ENCODE measurements at places on chromosomes 2 and 18.

GRCh38 chr2:232368311-232368731 is 10.2 kb upstream of the ALPP start:
- DNase-seq, result no peak

- DNase-seq, result no peak
Measured at GRCh38 chr18:59971871-59972428, 72.2 kb downstream of the PMAIP1 start.

- no peak for DNase-seq
Measured at GRCh38 chr2:26465266-26465925, 12.5 kb downstream of the OTOF start.

DNA sequence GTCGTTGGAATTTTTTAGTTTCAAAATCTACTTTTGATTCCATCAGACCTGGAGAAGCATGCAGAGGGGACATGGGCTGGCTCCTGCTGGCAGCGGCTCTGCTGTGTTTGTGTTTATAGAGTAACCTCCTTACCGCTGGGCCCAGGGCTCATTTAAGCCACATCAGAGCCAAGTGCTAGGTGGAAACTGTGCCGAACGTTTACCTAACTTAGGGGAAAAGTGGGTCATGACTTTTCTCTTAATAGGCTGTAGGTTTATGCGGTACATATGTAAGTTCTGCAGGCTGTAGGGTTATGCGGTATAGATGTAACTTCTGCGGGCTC is 17.7 kb downstream of the CNDP2 start:
- DNase-seq, result no peak

GRCh38 chr2:121902171-121902591 is 146.7 kb downstream of the TSN start:
- DNase-seq, result no peak

- DNase-seq, result no peak
Measured at GRCh38 chr2:208990716-208991115, 433.1 kb upstream of the MAP2 start.

GRCh38 chr2:110863726-110864125 is 131.4 kb downstream of the ACOXL start:
- DNase-seq, result no peak

DNA sequence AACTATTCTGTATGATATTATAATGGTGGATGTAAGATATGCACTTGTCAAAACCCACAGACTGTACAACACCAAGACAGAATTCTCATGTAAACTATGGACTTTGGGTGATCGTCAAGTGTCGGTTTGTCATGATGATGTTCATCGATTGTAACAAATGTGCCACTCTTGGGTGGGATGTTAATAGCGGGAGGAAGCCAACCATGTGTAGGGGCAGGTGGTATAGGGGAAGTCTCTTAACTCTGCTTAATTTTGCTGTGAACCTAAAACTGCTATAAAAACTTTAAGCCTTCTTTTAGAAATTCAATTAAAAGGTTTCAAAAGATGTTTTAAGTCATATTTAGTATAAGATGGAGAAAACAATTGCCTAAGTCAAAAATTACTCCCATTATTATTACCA is 139.0 kb downstream of the ANKRD44 start:
- no peak for DNase-seq

GRCh38 chr2:38016219-38016618 is 59.7 kb downstream of the CYP1B1 start:
- DNase-seq, result no peak

DNA sequence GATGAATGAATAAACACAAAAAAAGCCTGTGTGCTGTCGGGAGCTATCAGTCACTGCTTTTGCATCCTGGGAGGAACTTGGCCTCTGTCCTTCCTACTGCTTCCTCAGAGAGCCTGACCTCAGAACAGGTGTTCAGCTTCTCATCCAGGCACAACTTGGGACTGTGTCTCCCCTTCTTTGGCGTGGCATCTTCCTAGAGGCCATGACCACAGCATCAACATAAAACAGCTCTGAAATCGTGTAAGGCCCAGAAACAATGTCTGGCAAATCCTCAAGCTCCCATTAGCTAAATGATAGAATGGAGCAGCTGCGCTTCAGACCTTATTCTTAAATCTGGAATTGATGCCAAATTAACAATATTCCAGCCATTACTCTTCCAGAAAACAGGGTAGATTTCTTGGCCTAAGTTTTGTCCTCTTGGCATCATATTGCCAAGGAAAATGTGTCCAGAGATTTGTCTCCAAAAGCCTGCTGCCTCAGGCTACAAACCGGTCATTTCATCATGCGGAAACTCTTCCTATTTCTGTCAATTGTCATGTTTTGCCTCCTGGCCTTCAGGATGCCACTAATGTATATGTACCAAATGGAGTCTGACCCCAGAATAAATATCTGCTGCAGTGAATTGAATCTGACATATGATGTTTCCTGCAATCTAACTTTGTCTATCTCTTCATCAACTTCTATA is 53.2 kb upstream of the RAB27B start:
- no peak for DNase-seq

DNA sequence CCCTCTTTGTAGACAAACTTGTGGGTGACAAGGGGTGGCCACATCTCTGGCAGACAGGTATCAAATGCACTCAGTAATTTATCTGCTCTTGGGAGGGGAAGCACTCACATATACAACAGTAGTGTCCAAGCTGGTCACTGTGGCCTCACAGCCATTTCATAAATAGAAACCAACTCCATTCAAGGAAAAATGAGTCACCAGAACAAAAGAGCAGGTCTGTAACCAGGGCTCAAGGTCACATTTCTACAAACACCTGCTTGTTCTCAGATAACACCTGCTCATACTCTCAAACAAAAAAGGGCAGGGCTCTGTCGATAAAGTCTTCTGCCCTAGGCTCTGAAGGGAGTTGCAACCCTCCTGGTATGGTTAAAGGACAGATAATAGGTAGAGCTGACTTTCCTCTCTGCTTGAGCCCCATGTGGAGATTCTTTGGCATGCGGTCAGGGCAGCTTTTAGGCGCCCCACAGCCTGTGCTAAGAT is 459.0 kb downstream of the BCL11A start:
- no peak for DNase-seq

DNA sequence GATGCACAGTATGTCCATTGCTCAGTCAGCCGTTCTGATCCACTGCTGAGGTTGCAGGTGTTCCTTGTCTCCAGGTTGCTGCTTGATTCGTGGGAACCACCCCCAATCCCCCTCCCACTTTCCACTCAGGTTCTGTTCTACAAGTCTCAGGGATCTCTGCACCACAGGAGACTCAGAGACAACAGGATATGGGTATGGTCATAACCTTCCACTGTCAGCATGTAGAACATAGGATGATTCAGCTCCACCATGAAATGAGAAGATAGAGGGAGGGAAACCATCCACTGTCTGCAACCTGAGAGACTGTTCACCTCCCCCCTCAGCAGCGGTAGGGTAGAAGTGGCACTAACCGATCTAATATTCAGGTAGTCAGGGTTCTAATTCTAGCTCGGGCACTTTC is 19.0 kb upstream of the KLF7 start:
- no peak for DNase-seq

DNA sequence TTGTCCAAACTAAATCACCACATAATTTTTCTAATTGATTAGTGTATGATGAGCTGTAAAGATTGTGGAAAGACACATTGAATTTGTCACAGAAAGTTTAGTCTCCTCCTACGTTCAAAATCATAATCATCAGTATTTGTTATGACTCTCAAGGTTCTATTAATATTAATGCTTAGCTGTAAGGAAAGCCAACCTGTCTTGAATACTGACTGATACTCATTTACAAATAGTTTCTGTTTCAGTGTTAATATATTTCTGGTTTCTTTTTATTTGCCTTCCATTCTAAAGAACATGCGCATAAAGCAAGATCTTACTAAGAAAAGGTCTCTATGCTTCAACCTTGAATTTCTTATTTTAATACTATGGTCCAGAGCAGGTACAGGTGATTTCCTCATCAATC is 55.1 kb downstream of the CPS1 start:
- no peak for DNase-seq

DNA sequence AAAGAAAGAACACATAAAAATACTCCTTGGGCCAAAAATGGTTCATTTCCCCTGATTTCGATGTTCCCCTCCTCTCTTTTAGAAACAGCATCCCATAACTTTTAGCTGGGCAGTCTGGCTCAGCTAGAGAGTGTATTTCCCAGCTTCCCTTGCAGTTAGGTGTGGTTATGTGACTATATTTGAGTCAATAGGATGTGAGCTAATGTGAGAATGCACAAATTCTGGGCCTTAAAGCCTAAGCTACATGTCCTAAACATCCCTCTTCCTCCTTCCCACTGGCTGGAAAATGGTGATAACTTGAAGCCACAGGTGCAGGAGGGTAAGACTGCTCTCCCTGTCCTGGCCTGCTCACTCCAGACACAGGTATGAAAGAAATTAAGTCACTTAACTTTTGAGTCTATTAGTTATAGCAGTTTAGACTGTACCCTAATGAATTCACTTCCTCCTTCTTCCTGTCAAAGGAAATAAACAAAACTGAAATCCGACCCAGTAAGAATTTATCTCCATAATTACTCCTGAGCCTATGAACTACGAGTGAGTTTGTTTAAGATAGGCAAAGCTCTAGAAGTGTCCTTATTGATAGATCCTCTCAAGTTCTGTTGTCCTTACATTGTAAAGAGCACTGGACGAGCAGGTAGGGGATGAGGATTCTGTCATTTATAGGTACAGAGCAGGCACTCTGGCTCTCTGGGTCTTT is 177.6 kb downstream of the MTX2 start:
- DNase-seq, result no peak

DNA sequence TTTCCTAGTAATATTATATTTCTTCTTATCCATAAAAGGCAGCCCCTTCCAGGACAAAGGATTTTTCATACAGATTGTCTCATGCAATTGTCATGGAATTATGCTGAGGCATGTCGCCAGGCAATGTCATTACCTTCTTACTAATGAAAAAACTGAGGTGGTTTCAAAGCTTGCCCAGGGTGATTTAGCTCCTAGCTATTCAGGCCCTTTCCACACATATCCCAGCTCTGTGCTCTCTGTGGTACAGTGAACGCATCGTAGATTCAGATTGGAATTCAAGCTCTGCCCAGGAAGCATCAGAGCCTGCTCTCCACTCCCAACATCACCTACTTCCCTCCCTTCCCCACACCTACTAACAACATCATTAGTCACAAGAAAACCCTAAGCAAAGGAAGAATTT is 60.1 kb downstream of the ATP8B1 start:
- DNase-seq, result no peak

DNA sequence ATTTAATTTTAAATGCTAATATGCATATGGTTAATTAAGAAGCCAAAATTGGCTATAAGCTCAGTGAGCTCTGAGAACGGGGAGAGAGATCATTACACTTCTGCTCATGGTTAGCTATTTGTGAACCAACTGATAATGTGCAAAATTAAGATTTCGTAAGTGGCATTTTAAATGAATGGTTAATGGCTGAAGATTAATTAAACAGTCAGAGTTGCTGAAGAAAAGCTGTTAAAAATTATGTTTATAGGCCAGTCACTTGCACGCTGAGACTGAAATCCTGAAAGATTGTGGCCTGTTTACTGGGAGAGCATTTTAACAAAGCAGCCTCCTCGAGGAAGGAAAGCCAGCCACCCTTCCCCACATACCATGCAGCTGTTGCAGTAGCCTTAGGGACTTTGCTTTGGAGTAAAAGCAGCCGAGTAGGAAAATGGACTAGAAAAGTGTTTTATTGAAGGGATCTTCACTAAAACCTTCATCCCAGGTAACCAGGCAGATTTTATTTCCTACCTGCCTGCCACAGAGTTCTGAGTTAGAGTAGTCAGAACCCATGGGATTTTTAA is 218.8 kb upstream of the NRP2 start:
- DNase-seq, result no peak

DNA sequence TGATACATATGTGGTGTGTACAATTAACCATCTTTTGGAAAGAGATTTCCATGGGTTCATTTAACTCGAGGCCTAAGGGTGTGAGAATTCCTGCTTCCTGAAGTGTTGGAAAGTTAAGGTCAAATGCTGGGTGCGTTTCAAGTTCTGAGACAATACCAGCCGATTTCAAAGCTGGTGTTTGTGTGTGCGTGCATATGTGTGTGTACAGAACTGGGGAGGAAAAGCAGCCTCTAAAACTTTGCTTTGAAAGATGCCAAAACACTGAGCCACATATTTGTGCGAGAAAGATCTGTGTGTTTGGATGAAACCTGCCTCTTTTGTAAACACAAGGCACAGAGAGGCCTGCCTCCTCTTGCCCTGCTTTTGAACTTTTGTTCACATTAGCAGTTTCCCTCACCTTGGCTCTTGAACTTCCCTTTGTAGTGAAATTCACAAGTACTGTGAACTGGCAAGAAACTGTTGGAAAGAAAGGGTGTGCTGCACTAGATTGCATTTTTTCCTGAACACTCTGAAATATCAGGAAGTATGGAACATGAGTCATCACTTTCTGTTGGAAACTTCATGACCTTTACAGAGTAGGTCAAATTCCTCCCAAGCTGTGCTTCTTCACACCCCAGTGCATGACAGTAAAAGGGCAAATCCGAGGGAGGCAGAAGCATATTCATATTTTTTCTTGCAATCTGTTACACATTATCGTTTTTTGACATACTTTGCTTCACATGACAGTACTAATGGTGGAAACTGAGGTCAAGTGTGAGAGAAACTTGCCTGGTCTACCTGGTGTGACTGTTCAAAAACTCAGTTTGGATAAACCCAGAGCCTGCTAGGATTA is 20.0 kb upstream of the CAVIN2 start:
- DNase-seq, result peak; percentile 23

GRCh38 chr2:170812710-170813600 is 3.7 kb upstream of the GAD1 start:
- DNase-seq, result no peak

DNA sequence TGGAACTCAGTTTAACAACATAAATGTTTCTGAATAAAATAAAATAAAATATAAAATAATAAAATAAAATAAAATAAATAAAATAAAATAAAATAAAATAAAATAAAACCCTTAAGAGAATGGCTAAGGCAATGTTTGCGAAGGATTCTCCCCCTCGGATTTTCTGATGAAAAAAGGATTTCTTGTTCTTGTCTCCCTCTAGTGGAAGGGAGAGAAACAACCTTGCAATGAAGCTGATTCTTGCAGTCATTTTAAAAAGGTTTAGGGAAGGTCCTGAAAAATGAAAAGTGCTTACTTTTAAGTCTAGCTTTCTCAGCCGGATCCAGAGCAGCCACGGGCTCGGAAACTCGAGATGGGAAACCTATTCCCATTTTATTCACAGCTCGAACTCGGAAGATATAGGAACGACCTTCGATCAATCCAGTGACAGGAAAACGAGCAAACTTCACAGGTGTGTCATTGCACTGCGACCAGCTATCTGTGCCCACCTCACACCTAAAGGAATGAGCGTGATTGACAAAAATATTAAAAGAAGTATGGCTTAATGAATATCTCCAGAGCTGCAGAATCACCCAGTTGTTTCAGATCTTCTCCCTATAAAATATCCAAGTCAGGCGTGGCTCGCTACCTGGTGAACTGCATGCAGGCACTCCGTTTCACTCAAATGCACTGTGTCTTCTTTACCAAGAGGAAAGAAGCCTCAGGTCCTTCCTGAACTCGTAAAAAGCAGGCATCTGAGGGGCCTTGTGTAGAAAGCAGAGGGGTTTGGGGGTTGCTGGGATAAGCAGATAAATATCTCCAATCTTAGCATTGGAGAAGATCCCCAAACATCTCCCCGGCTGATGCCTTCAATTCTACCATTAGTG is 68.1 kb downstream of the MYOM1 start:
- DNase-seq, result peak; percentile 21
